ENCODE measurements at places on chromosomes 13 and 19.
A peak's percentile ranks its signal among the peaks of the same experiment; 100 is the strongest.

- no peak for DNase-seq
Observed at GRCh38 chr13:79986890-79987289, 354.0 kb downstream of the SPRY2 start.

DNA sequence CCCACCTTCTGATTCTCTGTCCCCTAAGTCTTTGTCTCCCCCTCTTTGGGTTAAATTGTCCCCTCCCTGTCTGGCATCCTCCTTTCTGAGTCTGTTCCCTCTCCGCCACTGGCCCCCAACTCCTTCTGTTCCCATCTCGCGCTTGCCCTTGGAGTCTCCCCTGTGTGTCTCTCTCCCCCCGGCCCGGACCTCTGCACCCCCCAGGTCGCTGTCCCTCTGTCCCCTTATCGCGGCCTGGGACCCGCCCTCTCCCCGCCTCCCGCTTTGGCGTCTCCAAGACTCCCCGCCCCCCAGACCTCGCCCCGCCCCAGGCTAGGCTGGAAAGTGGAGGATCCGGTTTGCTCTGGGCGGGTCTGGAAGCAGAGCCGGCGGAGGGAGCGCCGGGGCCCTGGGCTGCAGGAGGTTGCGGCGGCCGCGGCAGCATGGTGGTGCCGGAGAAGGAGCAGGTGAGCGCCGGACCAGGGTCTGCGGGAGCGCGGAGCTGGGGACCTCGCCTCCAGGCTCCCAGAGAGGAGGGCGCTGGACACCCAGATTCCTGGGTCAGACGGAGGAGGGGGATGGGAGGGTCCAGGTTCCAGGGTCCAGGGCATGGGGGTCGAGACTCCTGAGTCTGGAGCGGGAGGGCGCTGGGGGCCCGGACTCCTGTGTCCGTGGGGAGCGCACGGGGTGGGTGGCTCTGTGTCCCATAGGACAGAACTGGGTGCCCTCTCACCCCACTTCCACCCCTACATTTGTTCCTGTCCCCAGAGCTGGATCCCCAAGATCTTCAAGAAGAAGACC is at the start of gene TRPM4:
TRPM4 (plus strand) TSS at position 348 of the 780 bp plus-strand sequence; CDS start at position 423, 75 bp downstream.
- no peak for DNase-seq

GRCh38 chr13:101698400-101698799 is 245.9 kb downstream of the ITGBL1 start:
- DNase-seq = no peak

GRCh38 chr19:54644056-54644455 is 13.8 kb downstream of the LILRB1 start:
- DNase-seq = no peak

- no peak for DNase-seq
Observed at GRCh38 chr19:17352608-17353280, 15.4 kb downstream of the GTPBP3 start.

DNA sequence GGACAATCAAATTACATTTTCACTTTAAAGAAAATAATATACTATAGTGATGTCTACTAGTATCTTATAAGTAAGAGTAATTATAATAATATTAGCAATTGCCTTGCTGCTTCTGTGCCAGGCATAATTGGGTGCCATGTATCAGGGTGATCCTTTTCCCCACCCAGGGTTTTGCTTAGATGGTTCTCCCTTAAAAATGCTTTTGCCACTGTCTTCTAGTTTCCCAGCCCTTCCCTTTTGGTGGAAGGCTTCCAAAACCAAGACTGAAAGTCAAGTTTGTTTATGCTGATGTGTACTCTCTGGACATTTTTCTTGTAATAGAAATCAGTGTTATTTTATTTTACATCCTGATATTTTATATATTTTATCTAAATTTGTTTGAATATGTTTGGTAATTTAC is 77.8 kb downstream of the ITGBL1 start:
- no peak for DNase-seq

GRCh38 chr19:16208847-16209665 is 11.3 kb downstream of the AP1M1 start:
- no peak for DNase-seq

GRCh38 chr19:17579661-17580244 is 24.3 kb downstream of the COLGALT1 start:
- no peak for DNase-seq

DNA sequence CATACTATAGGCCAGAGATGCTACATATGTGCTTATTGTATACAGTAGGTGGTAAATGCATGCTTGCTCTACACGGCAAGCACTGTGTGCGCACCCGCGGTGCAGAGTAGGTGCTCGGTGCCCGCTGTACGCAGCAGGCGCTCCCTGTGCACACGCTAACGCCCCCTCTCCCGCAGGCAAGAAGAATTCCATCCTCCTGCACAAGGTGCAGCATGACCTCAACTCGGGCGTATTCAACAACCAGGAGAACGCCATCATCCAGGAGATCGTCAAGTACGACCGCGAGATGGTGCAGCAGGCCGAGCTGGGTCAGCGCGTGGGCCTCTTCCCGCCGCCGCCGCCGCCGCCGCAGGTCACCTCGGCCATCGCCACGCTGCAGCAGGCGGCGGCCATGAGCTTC is 17.7 kb downstream of the POLRMT start:
- no peak for DNase-seq

DNA sequence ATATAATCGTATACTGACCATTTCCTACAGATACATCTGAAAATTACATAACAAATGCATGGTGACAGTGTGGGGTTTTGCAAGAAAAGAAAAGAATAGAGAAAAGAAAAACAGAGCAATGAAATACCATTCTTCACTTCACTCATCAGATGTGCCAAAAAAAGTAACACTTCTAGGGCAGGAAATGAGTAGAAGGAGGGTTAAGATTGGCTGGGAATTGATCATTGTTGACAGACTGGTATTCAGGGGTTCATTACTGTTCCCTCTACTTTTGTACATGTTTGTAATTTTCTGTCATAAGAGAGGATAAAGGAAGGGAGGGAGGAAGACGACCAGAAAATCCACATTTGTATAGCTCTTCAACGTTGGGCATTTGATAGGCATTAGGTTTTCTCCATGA is 31.5 kb downstream of the ABCC4 start:
- no peak for DNase-seq

GRCh38 chr19:6065685-6066374 is 44.5 kb downstream of the RFX2 start:
- DNase-seq = peak; percentile 23

DNA sequence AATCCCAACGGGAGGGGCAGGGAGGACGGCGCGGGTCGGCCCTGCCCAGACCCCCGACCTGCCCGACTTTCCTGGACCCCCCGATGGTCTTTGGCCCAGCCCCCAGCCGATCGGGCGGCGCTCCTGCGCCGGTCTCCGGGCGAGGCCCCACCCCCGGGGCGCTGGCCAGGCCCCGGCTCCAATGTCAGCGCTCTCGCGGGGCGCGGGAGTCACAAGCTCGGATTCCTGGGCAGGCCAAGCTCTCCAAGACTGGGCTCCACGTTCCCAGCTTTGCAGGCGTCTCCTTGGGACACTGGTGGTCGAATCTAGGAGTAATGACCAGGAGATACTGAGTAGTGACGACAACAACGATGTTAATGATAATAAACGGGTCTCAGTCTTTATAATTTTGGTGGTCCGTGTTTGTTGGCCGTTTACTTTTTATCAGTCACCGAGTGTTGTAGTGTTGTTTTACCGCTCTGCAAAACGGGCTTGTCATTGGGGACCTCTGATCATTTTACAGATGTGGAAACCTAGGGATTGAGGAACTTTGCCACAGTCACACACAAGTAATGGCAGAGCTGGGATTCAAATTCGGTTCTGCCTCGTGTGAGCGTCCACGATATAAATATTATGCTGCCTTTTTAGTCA is 545 bp downstream of the RAD23A start:
- peak; percentile 47 for DNase-seq

GRCh38 chr13:109157275-109157674 is 527.9 kb downstream of the MYO16 start:
- DNase-seq = no peak

DNA sequence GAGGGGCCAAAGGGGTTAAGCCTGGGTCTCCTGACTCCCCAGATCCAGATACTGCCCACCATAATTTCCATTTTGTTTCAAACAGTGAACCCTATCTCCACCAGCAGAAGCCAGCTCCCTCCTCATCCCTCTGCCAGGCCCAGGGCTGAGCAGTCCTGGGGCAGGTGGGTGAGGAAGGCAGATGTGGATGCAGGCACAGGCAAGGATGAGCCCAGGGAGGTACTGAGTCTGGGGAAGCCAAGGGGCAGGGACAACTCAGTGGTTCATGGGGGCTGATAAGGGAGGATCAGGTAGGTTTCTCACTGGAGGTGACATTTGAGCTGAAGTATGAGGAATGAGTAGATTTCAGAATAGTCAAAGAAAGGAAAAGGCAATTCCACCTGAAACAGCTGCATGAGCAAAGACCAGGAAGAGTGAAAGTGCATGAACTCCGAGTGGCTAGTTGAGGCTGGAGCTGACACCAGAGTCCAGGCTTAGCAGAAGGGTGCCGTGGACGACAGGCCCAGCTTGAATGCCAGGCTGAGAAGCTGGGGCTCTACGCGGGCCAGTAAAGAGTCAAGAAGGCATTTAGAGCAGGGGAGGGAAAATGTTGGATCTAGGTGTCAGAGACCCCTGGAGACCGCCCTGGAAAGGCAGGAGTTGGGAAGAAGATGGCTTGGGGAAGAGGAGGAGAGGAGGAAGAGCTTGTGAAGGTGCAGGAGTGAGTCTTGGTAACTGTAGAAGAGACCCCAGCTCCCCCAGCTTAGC is 10.3 kb downstream of the CIC start:
- no peak for DNase-seq

DNA sequence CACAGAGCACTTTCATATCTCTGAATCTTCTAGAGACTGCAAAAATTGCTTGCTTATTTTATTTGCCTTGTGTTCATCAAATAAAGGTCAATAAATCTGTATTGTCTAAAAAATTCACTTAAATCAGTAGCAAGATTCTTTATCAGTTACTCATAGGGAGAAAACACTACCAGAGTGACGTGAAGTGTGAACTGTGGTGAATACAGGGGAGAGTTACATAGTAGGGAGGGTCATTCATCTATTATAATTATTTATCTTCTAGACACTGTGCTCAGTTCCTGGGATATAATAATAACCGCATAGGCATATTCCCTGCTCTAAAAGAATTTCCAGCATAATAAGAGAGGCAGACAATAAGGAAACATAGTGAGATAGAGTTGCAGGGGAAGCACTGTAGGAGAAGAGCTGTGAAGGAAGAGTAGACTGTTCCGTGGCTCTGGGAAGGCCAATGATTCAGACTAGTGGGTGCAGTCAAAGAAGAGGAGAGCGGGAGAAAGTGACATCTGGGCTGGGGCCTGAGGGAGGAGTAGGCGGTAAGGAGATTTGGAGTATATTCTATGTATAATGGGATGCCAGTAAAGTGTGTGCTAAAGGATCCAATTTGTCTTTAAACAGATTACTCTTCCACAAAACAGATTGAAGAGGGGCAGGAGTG is 84.0 kb upstream of the TDRD3 start:
- DNase-seq = no peak
